ENCODE measurements at places on chromosomes 13 and 19. TPM values are rescaled to one million over a fixed set of nuclear protein-coding genes. Genes with fewer than 3 reads are reported as not detected.

The ZNF491 gene
- total RNA-seq, result 6.0 TPM

The HNRNPL gene
- total RNA-seq, result 583 TPM

The NLRP9 gene
- not detected for total RNA-seq

The IGFL1 gene
- total RNA-seq, result not detected

The GPR12 gene
- total RNA-seq, result not detected

The HDGFL2 gene
- total RNA-seq, result 166 TPM

The IZUMO2 gene
- total RNA-seq, result not detected

The CRX gene
- 0.19 TPM for total RNA-seq

The ZNF528 gene
- 29.8 TPM for total RNA-seq

The NLRP4 gene
- not detected for total RNA-seq
